Muscle of leg (tissue), 16 donors: ENCODE measurements at places on chromosomes 7 and 10. TPM values are rescaled to one million over a fixed set of nuclear protein-coding genes. Genes with fewer than 3 reads are reported as not detected.

DNA sequence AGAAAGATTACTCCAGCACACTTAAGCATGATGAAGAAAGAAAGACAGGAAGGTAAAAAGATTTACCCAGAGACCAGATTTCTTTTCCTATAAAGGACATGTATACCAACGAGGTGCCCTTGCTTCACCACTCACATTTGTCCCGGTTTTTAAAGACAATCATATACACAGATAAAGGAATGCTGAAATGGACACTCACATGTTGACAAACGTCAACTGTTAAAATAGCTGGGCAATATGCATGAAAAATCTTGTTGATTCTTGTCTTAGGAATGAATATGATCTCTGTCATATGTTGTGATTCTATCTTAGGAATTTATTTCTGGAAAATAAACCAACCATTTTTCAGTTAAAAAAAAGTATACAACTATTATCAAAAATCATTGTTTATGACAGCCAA, 158.2 kb downstream of the SRPK2 start:
- no peak for DNase-seq

DNA sequence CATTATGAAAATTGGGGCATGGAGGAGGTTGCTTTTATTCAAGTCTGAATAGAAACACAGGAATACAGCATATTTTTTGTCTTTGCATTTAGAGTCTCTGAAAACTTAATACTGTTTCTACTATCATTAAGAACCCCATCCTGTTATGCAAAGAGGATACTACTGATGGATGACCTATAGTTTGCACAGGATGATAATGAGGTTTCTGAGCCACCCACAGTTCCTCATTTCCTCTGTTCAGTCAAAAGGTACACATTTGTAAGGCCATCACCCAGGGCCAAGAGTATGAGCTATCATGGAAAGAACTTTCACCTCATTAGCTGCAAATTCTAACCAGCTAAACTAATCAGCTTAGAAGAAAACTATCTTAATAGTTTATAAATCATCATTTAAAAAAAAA, 213.0 kb upstream of the CHRM2 start:
- no peak for DNase-seq

DNA sequence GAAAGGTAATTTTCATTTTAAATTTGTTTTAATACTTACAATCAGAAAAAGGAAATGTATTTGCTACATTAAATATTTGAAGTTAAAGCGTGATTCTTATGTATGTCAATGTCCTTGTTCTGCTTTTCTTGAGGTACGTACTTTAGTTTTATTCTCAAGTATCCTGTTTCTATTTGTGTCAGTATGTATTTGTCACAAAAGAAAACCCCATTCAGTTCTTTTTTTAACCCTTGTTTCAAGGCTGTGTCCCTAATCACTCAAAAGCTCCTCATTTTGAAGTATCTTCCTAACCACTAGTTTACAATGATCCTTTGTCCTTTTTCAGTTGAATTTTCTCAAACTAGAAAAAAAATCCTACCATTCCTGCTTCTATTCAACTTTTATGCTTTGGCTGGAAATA, 25.2 kb downstream of the NHLRC2 start:
- DNase-seq, result no peak

DNA sequence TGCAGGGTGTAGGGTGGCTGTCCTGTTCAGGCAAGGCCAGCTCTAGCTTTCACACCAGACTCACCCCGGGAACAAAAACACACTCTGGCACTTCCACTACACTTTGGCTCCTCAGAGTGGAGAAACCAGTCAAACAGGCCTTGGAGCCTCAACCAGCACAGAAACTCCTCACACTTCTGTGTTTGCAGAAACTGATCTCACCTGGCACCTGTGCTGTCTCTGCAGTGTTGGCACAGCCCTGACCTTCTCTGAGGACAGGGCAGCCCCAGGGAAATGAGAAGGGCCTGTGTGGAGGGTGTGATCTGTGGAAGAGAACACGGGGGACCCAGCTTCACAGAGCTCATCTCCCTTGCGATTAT, 4.1 kb upstream of the CALML5 start:
- no peak for DNase-seq

SFTPA2 gene
- polyA plus RNA-seq, result not detected
